Right forelimb (tissue), 1 donor: ENCODE measurements at places on chromosomes 2 and 18.

DNA sequence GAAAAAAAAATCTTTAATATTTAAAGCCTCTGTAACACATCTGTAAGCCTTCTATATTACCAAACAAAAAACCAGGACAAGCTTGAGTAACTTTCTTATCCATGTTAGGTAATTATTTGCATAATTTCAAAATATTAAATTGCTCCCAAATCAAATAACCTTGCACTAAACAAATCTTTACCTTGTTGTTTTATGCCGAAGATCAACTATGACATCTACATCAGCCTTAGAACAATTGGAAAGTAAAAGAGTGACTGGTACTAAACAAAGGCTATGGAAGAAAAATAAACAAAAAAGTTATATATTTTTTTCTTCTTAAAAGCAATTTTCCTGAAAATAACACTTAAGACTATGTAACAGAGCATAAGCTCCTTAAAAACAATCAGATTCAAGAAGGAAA, 71.2 kb upstream of the SLC25A52 start:
- DNase-seq = no peak

DNA sequence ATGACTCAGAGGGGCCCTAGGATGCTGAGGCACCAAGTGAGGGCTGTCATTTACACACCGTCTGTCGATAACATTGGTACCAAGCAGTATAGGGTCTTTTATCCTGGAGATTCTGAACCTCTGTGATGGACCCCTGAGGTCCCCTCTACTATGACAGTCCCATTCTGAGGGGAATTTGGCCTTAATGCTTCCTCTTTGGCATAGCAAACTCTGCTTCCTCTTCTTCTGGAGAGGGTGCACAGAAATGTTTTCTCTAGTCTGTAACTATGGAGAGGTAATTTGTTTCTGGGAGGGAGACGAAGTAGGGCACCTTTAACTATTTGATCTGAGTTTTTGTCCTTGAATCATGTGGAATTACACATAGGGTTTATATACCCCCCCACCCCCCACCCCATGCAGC, 44.8 kb downstream of the INPP4A start:
- DNase-seq = no peak

- DNase-seq = peak; percentile 61
Observed at GRCh38 chr18:48293954-48294898, 115.0 kb downstream of the ZBTB7C start.

- DNase-seq = no peak
Observed at GRCh38 chr18:58015065-58015780, 28.8 kb upstream of the NEDD4L start.

DNA sequence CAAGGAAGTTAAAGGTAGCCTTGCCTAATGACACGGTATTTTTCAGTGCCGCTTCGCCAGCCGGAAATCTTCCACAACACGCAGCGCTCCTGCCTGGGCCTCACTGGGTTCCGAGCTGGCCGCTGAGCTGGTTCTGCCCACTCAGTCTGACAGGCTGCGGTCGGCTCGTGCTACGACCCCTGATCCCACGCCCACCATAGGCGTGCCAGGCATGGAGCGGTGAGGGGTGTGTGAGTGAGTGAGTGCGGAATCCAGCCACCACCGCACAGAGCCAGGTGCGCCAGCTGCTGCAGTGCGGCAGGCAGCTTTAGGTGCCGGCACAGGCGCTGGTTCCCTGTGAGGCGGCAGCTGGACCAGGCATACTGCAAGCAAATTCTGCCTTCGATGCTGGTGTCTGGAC, 407.9 kb downstream of the DCC start:
- DNase-seq = no peak

GRCh38 chr2:192195548-192196418, 1.1 kb upstream of the TMEFF2 start:
- peak; percentile 70 for DNase-seq

DNA sequence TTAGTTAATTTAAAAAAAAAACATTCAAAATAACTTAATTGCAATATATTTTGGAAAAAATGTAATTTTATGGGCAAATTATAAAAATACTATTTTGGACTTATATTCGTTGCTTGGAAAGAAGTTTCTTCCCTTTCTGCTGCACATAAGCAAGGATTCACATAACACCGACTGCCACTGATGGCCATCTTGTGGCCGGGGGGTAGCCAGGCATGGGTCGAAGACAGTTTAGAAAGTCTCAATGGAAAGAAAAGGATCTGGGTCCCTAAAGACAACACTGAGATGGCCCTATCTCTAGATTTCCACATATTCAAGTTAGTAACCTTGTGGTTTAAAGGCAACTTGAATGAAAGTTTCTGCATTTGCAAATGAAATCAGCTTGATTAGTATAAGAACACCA, 318.6 kb downstream of the AKAIN1 start:
- DNase-seq = no peak

GRCh38 chr2:115484486-115484885, 1042.0 kb downstream of the DPP10 start:
- DNase-seq = no peak

DNA sequence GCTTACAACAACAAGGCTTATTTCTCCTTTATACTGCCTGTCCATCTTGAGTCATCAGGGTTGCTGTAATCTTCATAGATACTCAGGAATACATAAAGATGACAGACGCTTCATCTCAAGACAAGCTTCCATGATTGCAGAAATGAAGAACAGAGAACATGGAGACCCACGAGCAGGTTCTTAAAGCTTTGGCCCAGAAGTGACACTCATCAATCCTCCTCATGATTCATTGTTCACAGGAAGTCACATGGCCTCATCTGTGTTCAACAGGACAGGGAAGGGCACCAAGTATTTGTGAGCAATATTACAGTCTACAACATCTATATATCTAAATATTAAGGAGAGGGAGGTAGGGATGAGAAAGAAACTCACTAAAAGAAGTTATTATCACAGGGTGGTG, 36.5 kb upstream of the PGAP1 start:
- no peak for DNase-seq

- no peak for DNase-seq
Observed at GRCh38 chr2:12587228-12587627, 129.5 kb upstream of the TRIB2 start.

DNA sequence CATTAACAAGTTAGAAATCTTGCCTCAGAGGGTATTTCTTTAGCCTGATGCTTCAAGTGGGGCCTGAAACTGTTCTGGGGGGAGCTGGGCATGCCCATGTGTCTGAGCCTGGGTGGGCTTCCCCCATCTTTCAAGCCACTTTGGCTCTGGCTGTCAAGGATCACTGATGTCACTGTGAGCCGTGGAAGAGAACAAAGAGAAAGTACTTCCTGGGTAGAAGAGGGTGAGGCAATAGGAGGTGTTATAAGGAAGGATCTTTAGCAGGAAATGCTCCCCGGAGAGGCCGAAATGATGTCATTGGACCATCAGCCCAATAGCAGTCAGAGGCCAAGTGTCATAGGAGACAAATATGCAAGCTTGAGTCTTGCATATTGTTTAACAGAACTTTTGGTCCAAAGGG, 228.4 kb upstream of the MEX3C start:
- DNase-seq = no peak

- DNase-seq = no peak
Observed at GRCh38 chr18:1513519-1513918, 608.8 kb downstream of the ADCYAP1 start.

- no peak for DNase-seq
Observed at GRCh38 chr18:65922103-65922502, 171.3 kb downstream of the CDH7 start.

DNA sequence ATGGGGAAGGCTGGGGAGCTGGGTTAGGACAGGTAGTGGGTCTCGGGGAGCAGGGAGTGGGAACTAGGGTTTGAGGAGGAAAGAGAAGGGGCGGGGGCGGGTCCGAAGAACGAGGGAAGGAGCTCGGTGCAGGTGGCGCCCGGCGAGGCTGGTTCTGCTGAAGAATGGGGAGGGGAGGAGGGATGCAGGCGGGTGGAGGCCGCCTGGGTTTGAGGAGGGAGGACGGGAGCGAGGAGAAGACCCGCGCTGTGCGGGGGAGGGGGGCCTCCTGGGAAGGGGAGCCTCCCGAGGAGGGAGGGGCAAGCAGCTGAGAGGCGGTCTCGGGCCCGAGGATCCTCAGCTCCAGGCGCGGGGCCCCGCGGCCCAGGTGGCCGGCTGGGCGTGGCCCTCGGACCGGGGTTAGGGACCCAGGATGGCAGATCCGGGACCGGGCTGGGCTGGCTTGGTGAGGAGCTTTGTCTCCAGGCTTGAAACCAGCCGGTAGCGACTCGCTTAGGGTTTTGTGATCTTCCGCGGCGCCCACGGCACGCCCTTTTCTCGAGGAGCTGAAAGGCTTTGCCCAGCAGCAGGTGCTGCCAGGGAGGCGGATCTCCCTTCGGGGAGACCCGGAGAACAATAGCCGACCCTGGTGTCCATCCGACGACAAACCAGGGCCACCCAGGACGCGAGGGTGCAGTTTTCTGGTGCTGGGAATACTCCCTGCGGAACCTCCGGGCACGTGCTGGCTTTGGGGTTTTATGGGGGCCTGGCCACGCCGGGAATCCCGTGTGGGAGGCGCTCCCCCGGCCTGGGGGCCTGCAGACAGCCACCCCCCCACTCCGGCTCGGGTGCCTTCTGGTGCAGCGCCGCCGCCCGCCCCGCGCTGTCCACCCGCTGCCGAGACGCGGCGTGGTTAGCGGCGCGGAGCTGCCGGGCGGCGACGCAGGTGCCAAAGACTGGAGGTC, 1.4 kb downstream of the DPYSL5 start:
- DNase-seq = no peak

- no peak for DNase-seq
Observed at GRCh38 chr2:215542690-215543089, 106.8 kb upstream of the FN1 start.

DNA sequence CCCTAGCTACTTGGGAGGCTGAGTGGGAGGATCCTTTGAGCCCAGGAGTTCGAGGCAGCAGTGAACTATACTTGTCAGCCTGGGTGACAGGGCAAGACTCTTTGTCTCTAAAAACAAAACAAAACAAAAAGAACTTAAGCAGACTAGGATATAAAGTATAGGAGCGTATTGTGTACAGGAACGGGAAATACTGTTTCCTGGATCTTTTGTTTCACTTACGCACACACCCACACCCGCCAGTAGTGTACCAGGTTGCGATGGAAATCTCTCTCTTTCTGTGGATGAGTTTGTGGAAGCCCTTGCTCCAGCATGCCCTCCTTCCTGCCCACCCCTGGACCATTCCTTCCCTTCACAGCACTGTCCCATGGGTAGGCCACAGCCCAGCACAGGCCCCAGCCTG, 136.3 kb downstream of the RPIA start:
- no peak for DNase-seq

GRCh38 chr2:127630096-127630863, 15.7 kb upstream of the GPR17 start:
- DNase-seq = no peak

- peak; percentile 54 for DNase-seq
Observed at GRCh38 chr2:178882666-178883440, 75.6 kb upstream of the TTN start.

DNA sequence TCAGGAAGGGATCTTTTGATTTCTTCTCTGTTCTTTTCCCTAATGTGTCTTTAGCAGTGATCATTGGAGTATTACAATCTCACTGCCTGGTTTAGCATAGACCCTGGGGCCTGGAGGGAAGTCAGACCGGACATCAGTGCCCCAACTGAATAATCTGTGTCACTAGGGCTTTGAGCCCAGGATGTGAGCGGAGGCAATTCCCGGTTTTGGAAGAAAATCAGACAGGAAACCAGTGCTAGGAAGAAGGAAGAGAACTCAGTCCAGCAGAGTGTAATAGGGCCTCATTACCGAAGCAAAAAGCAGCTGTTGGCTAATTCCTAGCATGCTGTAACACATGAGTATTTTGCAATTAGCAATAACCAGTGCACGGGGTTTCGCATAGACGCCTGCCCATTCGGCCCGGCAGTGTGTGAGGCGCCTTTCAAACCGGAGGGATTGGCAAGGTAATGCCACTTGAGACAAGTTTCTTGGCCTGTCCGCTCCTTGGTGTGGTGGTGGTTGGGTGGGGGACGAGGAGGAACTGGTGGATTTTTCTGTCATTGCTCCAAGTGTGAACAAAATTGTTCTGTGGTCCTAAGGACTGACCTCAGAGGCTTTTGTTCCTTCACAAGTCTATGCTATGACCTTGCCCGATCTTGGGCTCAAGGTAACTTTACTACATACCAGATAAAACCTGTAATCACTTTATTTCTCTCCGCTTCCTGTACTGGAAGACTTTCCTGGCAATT, 2.8 kb downstream of the FOSL2 start:
- peak; percentile 61 for DNase-seq

- no peak for DNase-seq
Observed at GRCh38 chr2:200274116-200275075, 32.1 kb upstream of the SPATS2L start.

GRCh38 chr2:102391565-102391964, 31.4 kb upstream of the IL18RAP start:
- no peak for DNase-seq

- DNase-seq = no peak
Observed at GRCh38 chr2:14157816-14158215, 474.7 kb upstream of the LRATD1 start.

- DNase-seq = no peak
Observed at GRCh38 chr2:71478806-71479205, 25.4 kb downstream of the DYSF start.

DNA sequence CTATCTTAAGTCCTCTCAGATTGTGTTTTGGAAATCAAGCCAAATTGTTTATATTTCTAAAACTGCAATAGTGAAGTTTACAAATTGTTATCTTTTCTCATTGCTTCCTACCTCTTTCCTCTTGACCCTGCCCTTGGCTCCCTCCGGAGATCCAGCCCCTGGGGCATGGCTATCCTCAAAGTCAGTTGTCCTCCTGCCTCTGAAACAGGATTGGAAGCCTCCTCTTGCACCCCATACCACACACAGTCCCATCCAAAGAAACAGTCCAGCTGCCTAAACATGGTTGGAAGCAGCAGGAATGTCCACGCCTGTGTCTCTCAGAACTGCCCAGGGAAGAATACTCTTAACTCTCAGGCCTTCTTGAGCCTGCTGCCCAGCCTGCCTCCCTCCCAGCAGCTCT, 30.1 kb upstream of the COL6A3 start:
- no peak for DNase-seq

DNA sequence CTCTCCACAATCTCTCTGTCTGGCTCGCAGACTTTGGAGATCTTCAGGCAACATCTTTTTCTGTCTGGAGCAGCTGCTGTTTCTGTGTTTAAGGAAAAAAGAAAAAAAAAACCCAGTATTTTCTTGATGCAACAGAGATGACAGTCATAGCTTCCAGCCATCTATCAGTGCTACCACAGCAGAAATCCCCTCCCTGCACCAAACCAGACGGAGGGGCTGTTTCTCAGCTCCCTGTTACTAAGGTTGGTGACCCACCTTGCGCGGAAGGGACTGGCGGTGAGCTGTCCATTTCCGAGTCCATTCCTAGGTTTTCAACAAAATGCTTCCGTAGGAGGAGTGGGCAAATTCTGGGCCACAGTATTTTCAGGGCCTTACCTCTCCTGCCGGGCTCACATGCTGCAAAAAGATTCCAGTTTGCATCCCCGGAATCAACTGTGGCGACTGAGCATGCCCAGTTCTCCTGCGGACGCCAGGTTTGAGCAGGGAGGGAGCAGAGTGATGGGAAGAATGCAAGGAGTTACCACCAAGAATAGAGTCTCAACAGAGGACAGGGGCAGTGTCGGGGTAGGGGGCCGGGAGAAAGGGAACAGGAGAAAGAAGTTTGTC, 1.2 kb downstream of the SLC4A10 start:
- no peak for DNase-seq
